ENCODE measurements at places on chromosomes 5 and 9. TPM values are rescaled to one million over a fixed set of nuclear protein-coding genes. Genes with fewer than 3 reads are reported as not detected.

GRCh38 chr9:35666045-35666444 lies 1.1 kb upstream of the ARHGEF39 start:
- H3K27me3 ChIP-seq, result no peaks in the 10 kb centered on the region
- peak overlapping the region; percentile 84 for H3K4me3 ChIP-seq
- H3K36me3 ChIP-seq, result peaks cover 18% of the 10 kb centered on the region
- H3K27ac ChIP-seq, result no peak overlapping the region

DNA sequence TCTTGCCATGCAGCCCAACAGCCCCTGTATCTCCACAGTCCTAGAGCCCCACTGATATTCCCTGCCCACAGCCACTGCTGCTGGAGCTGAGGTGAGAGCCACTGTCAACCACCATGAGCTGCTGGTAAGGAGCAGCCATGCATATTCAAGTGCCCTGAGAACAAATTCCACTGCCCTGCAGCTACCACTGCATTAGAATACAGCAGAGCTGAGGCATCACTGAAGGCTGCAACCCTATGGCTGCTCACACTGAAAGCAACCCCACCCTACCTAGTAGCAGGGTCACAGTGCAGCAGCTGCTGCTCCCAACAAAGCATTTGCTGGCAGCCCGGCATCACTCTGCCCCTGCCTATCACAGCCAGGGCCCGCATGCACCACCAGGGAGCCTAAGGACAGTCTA lies 68.6 kb downstream of the SKIC3 start:
- peaks cover 68% of the 10 kb centered on the region for H3K36me3 ChIP-seq
- no peaks in the 10 kb centered on the region for H3K27me3 ChIP-seq
- H3K4me3 ChIP-seq, result no peak overlapping the region
- H3K27ac ChIP-seq, result no peak overlapping the region
- H3K4me1 ChIP-seq, result peaks cover 2% of the 10 kb centered on the region

The PPP3R2 gene
- total RNA-seq, result not detected

The SETD9 gene
- total RNA-seq, result 15.4 TPM
